NCI-H526 treated with DMSO at 0.1 percent for 48 hours (cell line): ENCODE measurements at places on chromosomes 1 and 21.

- DNase-seq: no peak
Observed at GRCh38 chr1:100735244-100735643, 15.7 kb downstream of the VCAM1 start.

GRCh38 chr1:1273209-1273511, 494 bp downstream of the UBE2J2 start:
- DNase-seq: no peak

- no peak for DNase-seq
Observed at GRCh38 chr1:153919876-153920852, 2.6 kb downstream of the GATAD2B start.

- DNase-seq: no peak
Observed at GRCh38 chr1:83017701-83018100, 981.2 kb downstream of the TTLL7 start.

DNA sequence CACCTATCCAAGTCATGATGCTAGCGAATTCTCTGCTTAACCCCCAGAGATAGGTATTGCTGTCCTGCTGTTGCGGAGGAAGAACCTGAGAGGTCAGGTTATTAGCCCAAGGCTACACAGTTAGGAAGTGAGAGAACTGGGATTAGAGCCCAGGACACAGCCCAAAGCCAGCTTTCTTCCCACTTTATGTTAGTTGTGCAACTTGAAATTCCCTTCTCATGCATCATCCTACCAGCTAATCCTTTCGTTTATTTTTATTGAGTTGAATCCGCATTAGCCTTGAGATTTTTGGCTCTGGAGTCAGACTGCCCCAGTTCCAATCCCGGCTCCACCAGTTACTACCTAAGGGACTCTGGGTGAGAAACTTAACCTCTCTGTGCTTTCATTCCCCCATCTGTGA, 65.4 kb downstream of the PLEKHA6 start:
- no peak for DNase-seq

DNA sequence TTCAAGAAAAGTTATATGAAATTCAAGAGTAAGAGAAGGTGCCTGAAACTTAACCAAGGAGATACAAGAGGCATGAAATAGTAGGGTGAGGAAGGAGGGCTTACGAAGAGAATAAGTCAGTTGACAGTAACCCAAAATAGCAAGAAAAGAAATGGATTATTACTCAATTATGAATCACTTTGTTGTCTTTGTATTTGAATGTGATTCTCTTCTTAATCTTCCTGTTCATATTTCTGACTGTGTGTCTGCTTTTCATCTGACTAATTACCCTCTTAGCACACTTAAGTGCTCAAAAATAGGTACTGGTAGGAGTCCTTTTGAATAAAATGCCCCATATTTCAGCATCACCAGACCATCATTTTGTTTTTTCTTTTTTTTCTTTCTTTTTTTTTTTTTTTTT, 39.4 kb downstream of the GLMN start:
- DNase-seq: no peak

GRCh38 chr1:17680308-17680707, 74.8 kb upstream of the ACTL8 start:
- DNase-seq: no peak
